Tibial nerve (tissue), 4 donors: ENCODE measurements at places on chromosomes 4 and X. TPM values are rescaled to one million over a fixed set of nuclear protein-coding genes. Genes with fewer than 3 reads are reported as not detected.
A peak's percentile ranks its signal among the peaks of the same experiment; 100 is the strongest.

DNA sequence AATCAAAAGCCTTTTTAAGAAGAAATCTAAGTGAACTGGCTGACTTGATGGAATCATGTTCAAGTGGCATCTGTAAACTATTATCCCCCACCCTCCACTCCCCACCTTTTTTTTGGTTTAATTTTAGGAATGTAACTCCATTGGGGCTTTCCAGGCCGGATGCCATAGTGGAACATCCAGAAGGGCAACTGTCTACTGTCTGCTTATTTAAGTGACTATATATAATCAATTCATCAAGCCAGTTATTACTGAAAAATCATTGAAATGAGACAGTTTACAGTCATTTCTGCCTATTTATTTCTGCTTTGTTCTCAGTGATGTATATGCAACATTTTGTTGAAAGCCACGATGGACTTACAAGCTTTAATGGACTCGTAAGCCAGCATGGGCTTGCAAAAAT is 162.3 kb downstream of the STIM2 start:
- no peak for DNase-seq
- H3K4me1 ChIP-seq: no peaks in the 10 kb centered on the region
- no peak overlapping the region for H3K27ac ChIP-seq
- H3K4me3 ChIP-seq: no peak overlapping the region

GRCh38 chrX:15790769-15791290 is 546 bp downstream of the ZRSR2 start:
- peak overlapping the region; percentile 86 for H3K27ac ChIP-seq
- H3K4me3 ChIP-seq: peak overlapping the region; percentile 62
- H3K4me1 ChIP-seq: peaks cover 6% of the 10 kb centered on the region
- no peaks in the 10 kb centered on the region for H3K27me3 ChIP-seq
- peaks cover 5% of the 10 kb centered on the region for H3K36me3 ChIP-seq

DNA sequence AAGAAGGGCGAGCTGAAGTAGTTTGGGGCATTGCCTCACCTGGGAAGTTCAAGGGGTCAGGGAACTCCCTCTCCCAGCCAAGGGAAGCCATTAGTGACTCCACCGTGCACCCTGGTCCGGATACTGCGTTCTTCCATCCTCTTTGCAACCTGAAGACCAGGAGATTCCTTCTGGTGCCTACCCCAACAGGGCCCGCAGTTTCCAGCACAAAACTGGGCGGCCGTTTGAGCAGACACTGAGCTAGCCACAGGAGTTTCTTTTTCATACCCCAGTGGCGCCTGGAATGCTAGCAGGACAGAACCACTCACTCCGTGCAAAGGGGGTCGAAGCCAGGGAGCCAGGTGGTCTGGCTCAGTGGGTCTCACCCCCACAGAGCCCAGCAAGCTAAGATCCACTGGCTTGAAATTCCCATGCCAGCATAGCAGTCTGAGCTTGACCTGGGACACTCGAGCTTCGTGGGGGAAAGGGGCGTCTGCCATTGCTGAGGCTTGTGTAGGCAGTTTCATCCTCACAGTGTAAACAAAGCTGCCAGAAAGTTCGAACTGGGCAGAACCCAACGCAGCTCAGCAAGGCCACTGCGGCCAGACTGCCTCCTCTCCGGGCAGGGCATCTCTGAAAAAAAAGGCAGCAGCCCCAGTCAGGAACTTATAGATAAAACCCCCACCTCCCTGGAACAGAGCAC is 1039.4 kb upstream of the IGFBP7 start:
- H3K4me3 ChIP-seq: no peak overlapping the region
- DNase-seq: no peak
- H3K27me3 ChIP-seq: no peaks in the 10 kb centered on the region
- no peaks in the 10 kb centered on the region for H3K4me1 ChIP-seq

- no peaks in the 10 kb centered on the region for H3K27me3 ChIP-seq
- H3K27ac ChIP-seq: no peak overlapping the region
- H3K4me3 ChIP-seq: no peak overlapping the region
- no peaks in the 10 kb centered on the region for H3K4me1 ChIP-seq
- no peaks in the 10 kb centered on the region for H3K36me3 ChIP-seq
- DNase-seq: no peak
These were observed 51.0 kb downstream of the AGA start for GRCh38 chr4:177391287-177391686.

GRCh38 chr4:176309772-176310171 is 10.0 kb upstream of the SPCS3 start:
- H3K4me3 ChIP-seq: no peak overlapping the region
- H3K27me3 ChIP-seq: no peaks in the 10 kb centered on the region
- H3K27ac ChIP-seq: no peak overlapping the region
- no peaks in the 10 kb centered on the region for H3K4me1 ChIP-seq
- no peaks in the 10 kb centered on the region for H3K36me3 ChIP-seq

DNA sequence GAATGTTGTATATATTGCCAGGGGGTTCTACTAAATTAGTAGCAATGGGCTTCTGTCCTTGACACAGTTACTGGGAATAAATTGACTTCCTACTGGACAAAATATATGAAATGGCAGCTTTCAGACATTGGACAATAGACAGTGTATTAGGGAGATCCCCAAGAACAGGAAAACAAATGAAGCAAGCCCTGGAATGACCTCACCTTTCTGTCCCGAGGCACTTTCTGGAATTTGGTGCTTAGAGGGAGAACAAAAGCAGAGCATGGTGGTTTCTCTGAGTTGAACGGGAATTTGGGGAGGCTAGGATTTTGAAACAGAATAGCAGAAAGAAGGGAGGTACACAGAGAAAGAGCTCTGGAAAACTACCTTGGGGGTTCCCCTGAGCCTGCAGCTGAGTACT is 187.7 kb upstream of the MAGEB2 start:
- DNase-seq: no peak
- H3K4me1 ChIP-seq: no peaks in the 10 kb centered on the region
- no peak overlapping the region for H3K27ac ChIP-seq
- no peaks in the 10 kb centered on the region for H3K36me3 ChIP-seq
- H3K27me3 ChIP-seq: no peaks in the 10 kb centered on the region

GRCh38 chr4:140789759-140790158 is 33.6 kb upstream of the TBC1D9 start:
- H3K27ac ChIP-seq: peak overlapping the region; percentile 19
- no peaks in the 10 kb centered on the region for H3K4me1 ChIP-seq
- no peaks in the 10 kb centered on the region for H3K36me3 ChIP-seq
- H3K27me3 ChIP-seq: no peaks in the 10 kb centered on the region

GRCh38 chrX:153642051-153642654 is 4.8 kb upstream of the DUSP9 start:
- peaks cover 73% of the 10 kb centered on the region for H3K27me3 ChIP-seq
- no peaks in the 10 kb centered on the region for H3K36me3 ChIP-seq
- no peaks in the 10 kb centered on the region for H3K4me1 ChIP-seq
- no peak overlapping the region for H3K27ac ChIP-seq

DNA sequence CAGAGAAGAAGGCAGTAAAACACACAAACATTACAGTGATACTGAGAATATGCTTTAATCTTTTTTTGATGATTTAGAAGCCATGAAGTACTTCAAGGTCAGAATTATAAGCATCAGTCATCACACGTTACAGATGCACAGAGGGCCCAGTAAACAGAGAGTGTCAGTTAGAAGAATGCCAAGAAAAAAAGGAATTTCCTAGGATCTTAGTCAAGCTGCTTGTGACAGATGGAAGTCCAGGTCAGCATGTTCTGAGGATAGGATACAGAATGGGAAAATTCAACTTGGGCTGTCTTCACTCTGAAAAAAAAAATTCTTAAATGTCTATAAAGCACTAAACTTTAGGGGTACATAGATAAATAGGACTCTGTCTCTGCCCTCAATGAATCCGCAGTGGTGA is 38.9 kb downstream of the GATB start:
- no peaks in the 10 kb centered on the region for H3K36me3 ChIP-seq
- peaks cover 10% of the 10 kb centered on the region for H3K4me1 ChIP-seq
- no peak overlapping the region for H3K27ac ChIP-seq
- no peaks in the 10 kb centered on the region for H3K27me3 ChIP-seq
- no peak for DNase-seq

DNA sequence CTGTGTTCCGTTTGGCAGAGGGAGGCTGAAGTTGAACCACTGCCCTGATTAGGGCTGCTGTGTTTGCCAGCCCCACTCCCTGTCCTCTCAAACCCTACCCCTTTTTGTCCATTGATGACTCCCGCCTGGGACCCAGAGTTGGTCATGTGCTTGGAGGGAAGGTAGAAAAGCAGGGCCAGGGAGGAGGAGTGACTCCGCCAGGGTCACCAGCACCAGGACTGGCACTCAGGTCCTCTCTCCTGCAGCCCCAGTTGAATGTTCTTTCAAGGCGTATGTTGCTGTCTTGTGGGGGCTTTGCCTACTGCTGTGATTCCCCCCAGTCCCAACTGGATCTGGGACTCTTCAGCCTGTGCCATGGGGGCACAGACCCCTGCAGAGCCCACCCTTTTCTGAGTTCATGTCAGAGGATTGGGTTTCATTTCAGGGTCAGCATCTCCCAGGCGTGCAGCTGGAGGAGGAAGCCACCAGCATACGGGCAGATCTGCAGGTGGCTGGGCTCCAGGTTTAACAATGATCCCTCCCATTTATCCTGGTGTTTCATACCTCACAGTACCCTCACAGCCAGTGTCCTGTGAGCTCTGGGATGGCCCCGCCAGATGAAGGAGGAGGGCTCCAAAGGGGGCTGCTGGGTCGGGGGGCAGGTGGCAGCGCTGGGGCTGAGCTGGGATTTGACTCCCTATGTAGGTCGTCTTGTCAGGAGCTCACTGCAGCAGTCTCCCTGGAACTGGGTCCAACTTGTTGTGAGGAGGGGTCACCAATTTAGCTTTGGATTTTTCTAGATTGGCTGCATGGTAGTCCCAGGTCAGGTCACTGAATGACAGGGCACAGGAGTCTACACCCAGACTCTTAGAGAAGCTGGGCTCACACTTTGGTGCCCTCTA is 55.7 kb downstream of the MSX1 start:
- no peak for DNase-seq
- no peak overlapping the region for H3K4me3 ChIP-seq
- no peaks in the 10 kb centered on the region for H3K4me1 ChIP-seq
- no peaks in the 10 kb centered on the region for H3K36me3 ChIP-seq

DNA sequence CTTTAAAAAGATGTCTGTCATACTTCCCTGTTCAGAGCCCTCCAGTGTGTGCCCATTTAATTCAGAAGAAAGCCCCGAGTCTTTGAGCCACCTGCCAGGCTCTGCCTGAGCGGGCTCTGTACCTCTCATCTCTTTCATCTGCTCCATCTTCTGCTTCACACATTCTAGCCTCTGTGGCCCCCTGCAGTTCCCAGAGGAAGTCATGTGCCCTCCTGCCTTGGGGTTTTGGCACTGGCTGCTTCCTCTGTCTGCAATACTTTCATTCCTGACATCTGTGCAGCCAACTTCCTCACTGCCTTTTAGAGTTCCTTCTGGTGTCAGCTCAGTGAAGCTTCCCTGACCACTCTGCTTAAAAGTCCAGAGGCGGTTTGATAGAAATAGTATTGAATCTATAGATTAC is 6.2 kb upstream of the STK32B start:
- no peaks in the 10 kb centered on the region for H3K36me3 ChIP-seq
- H3K27me3 ChIP-seq: no peaks in the 10 kb centered on the region
- peak overlapping the region; percentile 15 for H3K27ac ChIP-seq
- DNase-seq: no peak
- H3K4me1 ChIP-seq: no peaks in the 10 kb centered on the region
- H3K4me3 ChIP-seq: no peak overlapping the region

DNA sequence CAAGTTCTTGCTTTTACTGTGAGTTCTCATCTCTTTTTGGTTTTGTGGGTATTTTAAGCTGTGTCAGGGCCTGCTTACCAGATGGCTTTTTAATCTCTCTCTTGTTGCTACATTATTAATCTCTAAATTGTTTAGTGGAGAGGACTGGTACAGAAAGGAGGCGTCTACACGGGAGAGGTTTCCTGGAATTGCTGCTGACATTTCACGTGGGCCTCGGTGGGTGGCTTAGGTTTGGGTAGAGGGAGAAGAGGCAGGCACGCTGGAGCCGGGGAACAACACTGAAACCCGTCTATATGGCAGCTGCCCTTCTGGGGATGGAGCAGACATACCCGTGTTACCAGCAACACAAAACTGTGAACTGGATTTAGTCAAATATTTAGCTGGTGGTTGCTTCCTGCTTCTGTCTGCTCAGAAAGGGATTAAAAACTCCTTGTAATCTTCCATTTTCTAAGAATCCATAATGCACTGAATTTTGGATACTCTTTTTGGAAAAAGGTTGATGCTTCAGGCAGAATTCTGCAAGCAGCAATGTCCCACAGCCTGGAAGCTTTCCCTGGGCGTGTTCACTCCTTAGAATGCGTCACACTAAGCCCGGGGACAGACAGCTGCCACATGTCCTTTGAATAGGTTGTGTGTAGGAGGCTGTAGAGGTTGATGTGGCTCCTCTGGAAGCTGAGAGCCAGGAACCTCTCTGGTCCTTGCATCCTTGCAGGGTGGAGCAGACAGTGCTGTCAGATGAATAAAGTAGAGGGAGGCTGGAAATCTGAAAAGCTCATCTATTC is 199.8 kb upstream of the GATB start:
- no peaks in the 10 kb centered on the region for H3K4me1 ChIP-seq
- no peak overlapping the region for H3K27ac ChIP-seq
- DNase-seq: no peak
- no peaks in the 10 kb centered on the region for H3K27me3 ChIP-seq
- no peak overlapping the region for H3K4me3 ChIP-seq

DNA sequence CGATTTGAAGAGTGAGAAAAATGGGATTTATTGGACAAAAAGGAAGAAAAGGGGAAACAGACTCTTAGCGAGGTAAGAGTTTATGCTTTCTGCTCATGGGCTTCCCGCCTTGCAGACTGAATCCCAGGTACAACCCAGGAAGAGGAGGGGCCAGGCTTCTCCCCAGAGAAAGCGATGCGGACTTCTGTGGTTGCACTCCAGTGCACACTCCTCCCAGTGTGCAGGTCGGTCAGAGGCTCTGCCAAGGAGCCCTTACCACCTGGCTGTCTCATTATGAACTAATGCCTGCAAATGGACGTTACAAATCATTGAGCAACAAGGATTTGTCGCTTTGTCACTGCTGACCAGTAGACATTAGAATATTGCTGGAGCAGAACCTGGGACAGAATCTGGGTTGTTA is 39.9 kb upstream of the GLRA2 start:
- H3K4me1 ChIP-seq: no peaks in the 10 kb centered on the region
- no peaks in the 10 kb centered on the region for H3K27me3 ChIP-seq
- H3K36me3 ChIP-seq: no peaks in the 10 kb centered on the region
- no peak for DNase-seq

- DNase-seq: no peak
- H3K27ac ChIP-seq: peak overlapping the region; percentile 98
- H3K27me3 ChIP-seq: peaks cover 16% of the 10 kb centered on the region
- H3K4me3 ChIP-seq: no peak overlapping the region
These were observed 64.8 kb downstream of the TSC22D3 start for GRCh38 chrX:107710617-107711391.

GRCh38 chrX:13506574-13506973 is 62.8 kb upstream of the EGFL6 start:
- no peak overlapping the region for H3K4me3 ChIP-seq
- no peak overlapping the region for H3K27ac ChIP-seq
- no peak for DNase-seq
- no peaks in the 10 kb centered on the region for H3K4me1 ChIP-seq
- H3K36me3 ChIP-seq: no peaks in the 10 kb centered on the region

The TGIF2LX gene
- not detected for total RNA-seq

The PPARGC1A gene
- 4.6 TPM for total RNA-seq

The AWAT2 gene
- total RNA-seq: not detected

The AFF2 gene
- 17.0 TPM for total RNA-seq

The FAM184B gene
- not detected for total RNA-seq

The RIPPLY1 gene
- not detected for total RNA-seq
